ENCODE measurements at places on chromosomes 11 and 22.

- DNase-seq = no peak
Observed at GRCh38 chr22:45072322-45072903, 62.6 kb upstream of the PHF21B start.

GRCh38 chr22:35544827-35545226, 4.2 kb downstream of the RASD2 start:
- DNase-seq = no peak

DNA sequence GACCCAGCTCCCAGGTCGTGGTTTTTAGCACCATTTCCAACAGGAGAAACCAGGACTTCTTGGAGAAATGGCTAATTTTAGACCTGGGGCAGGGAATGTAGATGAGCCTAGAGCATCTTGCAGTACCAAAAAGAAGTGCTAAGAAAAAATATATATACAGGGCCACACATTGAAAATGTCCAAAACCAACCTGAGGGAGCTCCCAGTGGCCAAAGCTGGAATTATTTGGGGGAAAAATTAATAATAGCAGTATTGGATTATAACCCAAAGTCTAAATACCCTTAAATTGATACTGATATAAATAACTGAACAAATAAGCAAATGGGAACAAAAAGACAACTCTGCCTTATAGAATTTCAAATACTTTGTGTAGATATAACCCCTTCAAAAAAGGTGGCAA, 108.0 kb downstream of the PARVA start:
- no peak for DNase-seq

- DNase-seq = no peak
Observed at GRCh38 chr11:37298173-37298572, 700.1 kb upstream of the RAG2 start.

- DNase-seq = no peak
Observed at GRCh38 chr11:18294862-18295261, 27.1 kb downstream of the HPS5 start.

GRCh38 chr11:27395556-27396258, 32.7 kb upstream of the CCDC34 start:
- no peak for DNase-seq

DNA sequence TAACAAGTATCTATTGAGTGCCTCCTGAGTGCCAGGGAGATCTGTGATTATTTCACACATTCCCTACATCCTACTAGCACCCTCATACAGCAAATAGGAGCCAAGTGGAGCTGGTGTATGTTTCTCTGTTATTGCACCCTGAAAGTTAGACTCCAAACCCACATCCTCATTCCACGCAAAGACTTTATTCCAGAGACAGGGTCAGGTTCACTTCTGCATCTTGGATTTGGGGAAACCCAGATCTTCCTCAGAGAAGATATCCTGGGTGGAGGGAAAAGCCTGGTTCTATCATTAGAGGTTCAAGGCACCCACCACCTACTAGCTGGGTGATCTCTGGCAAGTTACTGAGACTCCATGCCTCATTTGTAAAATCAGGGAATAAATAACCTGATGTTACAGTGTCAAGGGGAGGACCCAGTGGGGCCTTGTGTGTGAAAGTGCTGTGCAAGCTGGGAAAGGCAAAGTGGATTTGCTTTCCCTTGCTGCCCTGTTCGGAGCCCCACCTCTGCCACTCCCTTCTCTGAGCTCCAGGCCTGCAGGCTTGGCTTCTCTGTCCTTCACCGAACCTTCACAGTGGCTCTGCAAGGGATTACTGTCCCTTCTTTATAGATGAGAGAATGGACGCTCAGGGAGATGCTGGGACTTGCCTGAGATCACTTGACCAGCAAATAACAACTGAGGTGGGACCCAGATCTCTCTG, 991 bp upstream of the SLCO2B1 start:
- DNase-seq = no peak

GRCh38 chr11:32781721-32782120, 12.7 kb downstream of the CCDC73 start:
- no peak for DNase-seq

- no peak for DNase-seq
Observed at GRCh38 chr22:17990147-17990546, 34.2 kb downstream of the MICAL3 start.

GRCh38 chr11:79185351-79185750, 255.5 kb downstream of the TENM4 start:
- no peak for DNase-seq

DNA sequence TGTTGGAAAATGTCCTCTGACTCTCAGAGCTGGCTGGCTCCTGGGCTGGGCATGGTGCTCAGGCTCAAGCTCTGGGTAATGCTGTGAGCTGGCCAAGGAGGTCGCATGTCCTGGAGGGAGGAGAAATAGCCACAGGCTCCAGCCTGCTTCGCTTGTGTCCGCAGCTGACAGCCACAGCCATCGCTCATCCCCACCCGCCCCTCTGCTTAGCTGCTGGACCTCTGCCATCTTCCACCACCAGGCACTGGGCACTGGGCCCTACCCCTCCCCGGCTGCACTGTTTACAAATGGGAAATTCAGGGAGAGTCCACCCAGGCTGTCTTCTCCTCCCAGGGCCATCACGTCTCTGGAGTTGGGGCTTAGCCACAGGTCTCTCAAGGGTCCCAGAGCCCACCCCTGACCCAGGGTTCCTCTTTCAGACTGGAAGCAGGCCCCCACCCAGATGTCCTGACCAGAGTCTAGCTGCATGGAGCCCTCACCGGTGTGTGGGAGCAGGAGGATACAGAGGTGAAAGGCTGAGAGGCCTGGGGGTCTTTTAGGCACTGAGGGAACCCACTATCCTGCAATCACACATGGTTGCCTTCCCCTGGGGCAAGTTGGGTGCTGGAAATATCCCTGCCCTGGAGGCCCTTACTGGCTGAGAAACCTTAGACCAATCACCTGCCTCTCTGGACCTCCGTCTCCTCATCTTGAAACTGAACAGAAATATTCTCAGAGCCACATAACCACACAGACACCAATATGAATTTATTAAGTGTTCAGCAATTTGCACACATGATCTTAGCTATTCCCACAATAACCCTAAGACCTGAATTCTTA, 62.7 kb downstream of the CD82 start:
- DNase-seq = no peak

- no peak for DNase-seq
Observed at GRCh38 chr11:62169448-62169847, 20.6 kb upstream of the SCGB1D1 start.

DNA sequence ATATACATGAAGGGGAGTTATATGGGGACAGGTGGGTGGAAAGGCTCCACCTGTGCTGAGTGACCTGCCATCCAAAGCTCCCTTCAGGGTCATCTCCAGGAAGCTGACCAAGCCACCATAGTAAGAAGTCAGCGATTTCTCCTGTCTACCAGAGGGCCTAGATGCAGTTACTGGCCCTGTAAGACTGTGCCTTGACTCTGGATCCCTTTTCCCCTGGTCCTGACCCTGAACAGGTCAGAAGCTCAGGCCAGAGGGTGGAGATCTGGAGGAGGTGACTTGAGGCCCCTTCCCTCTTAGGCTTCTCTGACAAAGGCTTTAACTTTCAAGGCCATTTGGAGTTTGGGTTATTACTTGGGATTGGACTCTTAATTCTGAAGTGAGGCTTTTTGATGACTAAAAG, 69.7 kb downstream of the GDPD4 start:
- no peak for DNase-seq

GRCh38 chr11:117584056-117584830, 212.8 kb downstream of the DSCAML1 start:
- no peak for DNase-seq
